ENCODE measurements at places on chromosomes 7 and 10.
A peak's percentile ranks its signal among the peaks of the same experiment; 100 is the strongest.

DNA sequence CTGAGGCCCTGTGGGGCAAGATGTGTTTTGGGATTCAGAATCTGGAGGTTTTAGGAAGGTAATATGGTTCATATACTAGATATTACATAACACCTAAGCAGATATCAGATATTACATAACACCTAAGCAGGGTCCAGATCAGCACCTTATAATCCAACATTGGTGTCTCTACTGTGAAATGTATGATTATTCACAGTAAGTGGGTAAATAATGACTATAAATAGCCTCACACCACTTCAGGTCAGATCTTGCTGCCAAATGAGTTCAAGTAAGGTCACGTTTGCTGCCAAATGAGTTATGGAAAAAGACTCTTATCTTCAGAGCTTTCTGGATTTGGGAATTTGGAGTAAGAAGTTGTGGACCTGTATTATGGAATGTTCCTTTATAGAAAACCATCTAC is 14.6 kb downstream of the ADRB1 start:
- no peak for DNase-seq

DNA sequence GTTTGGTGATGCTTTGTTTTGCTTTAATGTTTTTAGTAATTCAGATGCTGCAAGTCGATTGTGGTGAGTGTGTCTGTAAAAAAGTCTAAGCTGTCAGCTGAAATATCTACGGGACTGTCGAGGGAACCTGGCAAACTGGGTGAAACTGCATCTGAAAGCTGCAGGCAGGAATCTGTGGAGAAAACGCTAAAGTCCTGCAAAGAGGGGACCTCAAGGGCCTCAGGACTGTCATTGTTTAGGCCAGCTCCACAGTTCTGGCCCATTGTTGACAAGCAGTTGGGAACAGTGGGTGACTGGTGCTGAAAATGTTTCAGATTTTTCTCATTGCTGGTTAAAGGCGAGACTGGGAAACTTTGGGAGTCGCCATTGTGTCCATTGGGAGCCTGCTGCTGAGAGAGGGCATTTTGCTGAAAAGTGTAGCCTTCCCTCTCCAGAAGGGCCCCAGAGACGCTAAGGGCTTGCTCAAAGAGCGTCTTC is 1.8 kb downstream of the HOXA2 start:
- no peak for DNase-seq

- DNase-seq, result no peak
These were observed 26.4 kb upstream of the ADO start for GRCh38 chr10:62778125-62778524.

DNA sequence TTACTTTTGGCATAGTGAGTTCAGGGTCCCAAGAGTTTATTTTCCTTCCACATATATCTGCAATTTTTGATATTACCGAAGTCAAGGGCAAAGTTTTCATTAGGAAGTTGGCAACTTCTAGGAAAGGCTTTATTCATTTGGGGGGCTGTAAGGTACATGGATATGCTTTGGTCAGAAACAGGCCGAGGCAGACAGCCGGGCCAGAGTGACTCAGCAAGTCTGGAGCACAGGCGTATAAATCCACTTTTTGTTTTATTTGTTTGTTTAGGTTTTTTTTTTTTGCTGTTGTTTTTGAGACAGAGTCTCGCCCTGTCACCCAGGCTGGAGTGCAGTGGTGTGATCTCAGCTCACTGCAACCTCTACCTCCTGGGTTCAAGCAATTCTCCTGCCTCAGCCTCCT is 3.7 kb downstream of the ZNF680 start:
- DNase-seq, result peak; percentile 65

- DNase-seq, result peak; percentile 39
These were observed 291.2 kb upstream of the FZD1 start for GRCh38 chr7:90972906-90973550.

GRCh38 chr7:45053401-45053800 is 35.4 kb downstream of the NACAD start:
- no peak for DNase-seq

- no peak for DNase-seq
These were observed 649.2 kb upstream of the C7orf33 start for GRCh38 chr7:147941381-147941780.

GRCh38 chr7:19930051-19930450 is 156.6 kb upstream of the TMEM196 start:
- no peak for DNase-seq

GRCh38 chr10:91672021-91672608 is 39.2 kb upstream of the PPP1R3C start:
- DNase-seq, result peak; percentile 58

GRCh38 chr7:116395141-116395791 is 104.3 kb upstream of the CAV2 start:
- peak; percentile 74 for DNase-seq

DNA sequence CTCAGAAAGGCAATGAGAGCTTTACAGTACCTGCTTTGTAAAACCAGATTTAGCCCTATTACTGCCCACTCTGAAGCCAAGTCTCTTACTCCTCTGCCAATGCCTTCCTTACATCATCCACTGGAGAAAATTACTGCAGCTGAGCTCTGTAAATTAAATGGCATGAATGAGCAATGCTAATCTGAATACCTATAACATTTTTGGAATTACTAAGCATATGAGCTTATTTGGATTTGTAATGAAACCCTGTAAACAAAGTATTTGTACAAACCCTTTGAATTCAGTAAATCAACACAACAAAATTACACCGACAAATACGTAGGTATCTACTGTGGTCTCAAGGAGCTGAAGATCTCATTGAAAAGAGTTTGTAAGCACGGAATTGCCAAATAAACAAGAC is 12.1 kb upstream of the CCNY start:
- peak; percentile 63 for DNase-seq

- DNase-seq, result peak; percentile 87
These were observed 54.7 kb upstream of the NMT2 start for GRCh38 chr10:15223174-15223573.

GRCh38 chr7:155269766-155270585 is 27.7 kb upstream of the INSIG1 start:
- DNase-seq, result peak; percentile 33

DNA sequence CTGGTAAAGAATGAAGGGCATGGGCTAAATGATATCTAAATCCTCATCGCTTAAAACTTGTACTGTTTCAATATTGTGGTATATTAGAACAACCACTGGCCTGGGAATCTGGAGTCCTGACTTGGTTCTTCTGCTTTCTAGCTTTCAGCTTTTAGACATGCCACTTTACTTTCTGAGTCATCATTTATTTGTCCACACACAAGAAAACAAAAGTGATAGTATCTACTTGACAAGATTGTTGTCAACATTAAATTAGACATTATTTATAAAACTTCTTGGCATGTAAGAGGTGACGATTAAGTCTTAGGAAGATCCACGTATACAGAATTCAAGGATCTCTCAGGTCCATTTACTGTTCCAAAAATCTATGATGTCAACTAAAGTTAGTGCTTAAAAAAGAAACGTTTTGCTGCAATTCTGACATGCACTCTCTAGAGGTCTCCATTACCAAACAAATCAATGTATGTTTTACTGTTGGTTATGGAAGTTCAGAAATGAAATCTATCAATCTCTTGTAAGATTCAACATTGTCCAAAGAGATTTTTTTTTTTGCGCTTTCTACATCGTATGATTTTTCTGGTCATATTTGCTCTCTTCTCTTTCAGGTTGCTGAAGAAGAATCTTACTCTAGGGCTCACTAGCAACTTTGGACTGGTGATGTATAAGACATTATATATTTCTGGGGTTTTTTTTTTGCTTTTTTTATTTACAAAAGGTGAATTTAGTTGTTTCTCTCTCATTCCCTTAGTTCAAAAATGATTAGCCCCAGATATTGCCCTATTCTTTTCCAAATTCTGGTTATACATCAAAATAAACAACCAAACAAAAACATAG is 53.6 kb upstream of the DYNC1I1 start:
- DNase-seq, result peak; percentile 52

- peak; percentile 37 for DNase-seq
These were observed 57.4 kb upstream of the INHBA start for GRCh38 chr7:41760293-41760692.
